ENCODE measurements at places on chromosomes 3 and 15.

DNA sequence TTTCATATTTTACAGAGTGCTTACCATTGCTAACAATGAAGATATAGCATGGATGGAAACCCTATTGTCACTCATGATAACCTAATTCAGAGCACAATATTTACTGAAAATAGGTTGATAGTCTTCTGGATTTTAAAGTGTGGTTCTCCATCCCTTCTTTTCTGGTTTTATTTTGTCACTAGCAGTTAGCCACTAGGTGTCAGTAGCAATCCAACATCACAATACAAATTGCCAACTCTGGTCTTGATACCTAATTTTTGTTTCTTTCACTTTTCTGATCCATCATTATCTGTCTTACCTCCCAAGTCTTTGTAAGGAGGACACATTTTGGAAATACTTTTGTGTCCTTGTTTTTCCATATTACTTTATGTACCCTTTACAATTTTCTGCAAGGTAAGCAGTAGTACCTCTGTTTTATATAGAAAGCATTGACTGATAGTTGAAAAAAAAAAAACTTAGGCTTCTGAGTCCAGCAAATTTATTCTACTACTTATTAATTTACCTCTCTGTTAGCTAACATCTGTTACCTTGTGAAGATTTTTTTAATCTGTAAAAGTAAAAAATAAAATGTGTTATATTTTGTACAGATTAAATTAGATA is 28.3 kb upstream of the CRYBG3 start:
- DNase-seq = peak; percentile 34

DNA sequence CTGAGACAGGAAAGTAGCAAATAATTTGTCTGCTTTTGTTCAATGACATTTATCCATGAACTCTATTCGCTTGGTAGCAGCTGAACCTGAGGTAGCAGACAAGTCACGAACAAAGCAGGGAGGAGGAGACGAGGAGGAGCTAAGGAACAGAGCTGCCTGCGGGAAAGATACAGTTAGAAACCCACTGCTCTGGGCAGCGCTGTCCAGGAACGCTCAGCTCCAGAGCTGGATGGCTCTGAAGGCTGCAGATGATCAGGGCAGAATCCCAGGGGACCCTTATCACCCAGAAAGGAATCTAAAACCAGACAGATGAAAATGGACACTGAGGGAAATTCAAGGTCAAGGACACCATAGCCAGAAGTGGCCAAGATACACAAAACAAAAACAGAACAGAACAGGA is 257.8 kb downstream of the CD47 start:
- no peak for DNase-seq

DNA sequence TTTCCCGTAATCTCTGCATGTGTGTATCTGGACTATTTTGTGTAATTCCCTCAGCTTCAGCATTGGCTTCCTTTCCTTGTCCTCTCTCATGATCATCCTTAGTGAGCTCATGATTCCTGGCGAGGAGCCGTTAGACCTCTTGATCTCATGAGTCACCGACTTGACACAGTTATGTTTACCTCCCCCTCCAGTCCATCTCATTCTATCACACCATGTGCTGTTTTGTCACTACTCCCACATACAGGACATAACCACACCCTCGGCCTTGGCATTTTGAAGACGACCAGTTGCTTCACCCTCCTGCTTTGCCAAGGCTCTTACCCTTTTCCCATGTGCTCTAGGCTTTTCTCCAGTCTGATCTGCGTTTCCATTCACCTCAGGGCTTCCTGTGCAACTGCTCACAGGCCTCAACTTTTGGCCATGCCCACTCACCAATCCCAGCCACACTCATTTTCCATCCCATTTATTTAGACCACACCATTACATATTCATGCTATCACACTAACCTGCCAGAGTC is 41.5 kb downstream of the CP start:
- DNase-seq = peak; percentile 98

GRCh38 chr3:10775828-10776227 is 40.2 kb upstream of the SLC6A11 start:
- DNase-seq = no peak

GRCh38 chr15:64398575-64398974 is 10.9 kb downstream of the TRIP4 start:
- no peak for DNase-seq

DNA sequence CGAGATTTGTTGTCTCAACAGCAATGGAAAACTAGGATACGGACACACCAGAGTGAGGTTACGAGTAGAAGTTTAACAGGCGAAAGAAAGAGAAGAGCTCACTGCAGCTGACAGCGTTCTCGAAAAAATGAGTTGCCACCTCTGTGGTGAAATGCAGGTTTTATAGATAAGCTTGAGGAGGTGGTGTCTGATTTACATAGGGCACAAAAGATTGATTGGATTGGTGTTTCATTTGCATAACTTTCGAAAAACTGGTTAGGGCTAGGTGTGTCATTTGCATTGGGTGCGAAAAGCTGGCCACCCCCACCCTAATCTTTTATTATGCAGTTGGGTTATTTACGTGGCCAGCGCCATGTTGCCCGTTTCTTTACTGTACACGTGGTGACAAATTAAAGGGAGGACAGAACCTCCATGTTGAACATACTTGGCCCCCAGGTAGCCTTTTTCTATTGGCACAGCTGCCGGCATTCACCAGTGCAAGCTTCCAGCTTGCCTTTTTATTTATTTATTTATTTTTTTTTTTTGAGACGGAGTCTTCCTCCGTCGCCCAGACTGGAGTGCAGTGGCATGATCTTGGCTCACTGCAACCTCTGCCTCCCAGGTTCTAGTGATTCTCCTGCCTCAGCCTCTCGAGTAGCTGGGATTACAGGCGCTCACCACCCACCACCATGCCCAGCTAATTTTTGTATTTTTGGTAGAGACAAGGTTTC is 8.3 kb downstream of the IFT122 start:
- no peak for DNase-seq

DNA sequence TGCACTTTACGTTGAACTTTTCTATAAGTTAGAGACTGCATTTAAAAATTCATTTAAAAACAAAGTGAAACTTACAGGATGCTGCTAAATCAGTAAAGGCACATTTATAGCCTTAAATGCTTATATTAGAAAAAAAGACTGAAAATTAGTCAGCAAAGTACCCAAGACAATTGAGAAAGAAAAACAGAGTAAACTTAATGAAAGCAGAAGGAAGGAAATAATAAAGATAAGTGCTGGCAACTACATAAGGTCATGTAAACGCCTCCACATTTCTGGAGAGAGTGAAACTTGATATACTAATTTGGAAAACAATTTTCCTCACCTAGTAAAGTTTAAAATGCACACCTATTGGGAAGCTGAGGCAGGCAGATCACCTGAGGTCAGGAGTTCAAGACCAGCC is 58.2 kb upstream of the ACAN start:
- DNase-seq = no peak

DNA sequence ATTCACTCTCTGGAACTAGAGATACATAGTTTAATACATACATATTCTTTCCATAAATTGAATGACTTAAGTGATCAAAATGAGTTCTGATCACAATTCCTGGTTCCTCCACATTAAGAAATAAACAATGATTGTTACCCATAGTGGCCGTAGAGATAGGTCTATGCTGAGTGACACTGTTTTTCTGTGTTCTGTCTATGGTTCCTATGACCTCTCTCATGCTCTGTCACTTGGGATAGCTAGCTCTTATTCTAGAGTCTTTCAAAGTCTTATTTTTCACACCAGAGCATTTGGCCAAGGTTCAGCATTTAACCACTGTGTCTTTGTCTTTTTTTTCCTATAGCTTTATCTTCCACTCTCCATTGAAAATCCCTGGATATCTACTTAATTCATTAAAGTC is 132.4 kb downstream of the GOLGA6L6 start:
- DNase-seq = no peak

GRCh38 chr3:53799338-53799865 is 46.8 kb downstream of the CHDH start:
- no peak for DNase-seq

- DNase-seq = no peak
Measured at GRCh38 chr3:67551361-67552016, 102.9 kb downstream of the SUCLG2 start.

DNA sequence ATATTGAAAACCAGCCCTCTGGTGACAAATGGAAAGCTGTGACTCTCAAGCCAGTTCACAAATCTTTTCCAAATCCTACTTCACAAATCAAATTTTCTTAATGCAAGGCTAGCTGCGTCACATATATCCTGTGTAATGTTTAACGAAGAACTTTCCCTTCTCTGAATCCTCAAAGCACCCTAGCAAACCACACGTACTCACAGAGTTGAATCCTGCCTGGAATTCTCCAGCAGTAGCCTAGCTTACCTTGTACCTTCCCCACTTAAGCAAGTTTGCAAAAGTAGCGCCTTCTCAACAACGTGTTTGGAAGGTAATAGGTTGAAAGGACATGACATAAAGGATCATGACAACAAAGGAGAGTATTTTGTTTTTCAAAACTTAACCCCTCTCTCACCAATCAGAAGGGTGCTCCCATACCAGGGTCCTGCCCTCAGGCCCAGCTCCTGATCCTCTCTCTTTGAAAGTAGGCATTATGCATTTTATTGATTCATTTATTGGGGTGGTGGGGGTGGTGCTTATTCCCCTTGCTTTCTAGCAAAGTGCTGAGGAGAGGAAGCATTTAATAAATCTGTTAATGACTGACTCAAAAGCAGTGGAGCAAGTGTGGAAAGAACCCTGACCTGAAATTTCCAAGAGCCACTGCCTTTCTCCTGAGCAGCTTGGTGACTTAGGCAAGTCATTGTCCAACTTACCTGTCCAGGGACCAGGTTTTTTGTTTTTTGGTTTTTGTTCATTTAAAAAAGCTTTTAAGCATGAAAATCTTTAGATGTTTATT is 531.6 kb downstream of the MECOM start:
- DNase-seq = no peak

- DNase-seq = no peak
Measured at GRCh38 chr15:25727867-25728600, 135.1 kb downstream of the ATP10A start.

DNA sequence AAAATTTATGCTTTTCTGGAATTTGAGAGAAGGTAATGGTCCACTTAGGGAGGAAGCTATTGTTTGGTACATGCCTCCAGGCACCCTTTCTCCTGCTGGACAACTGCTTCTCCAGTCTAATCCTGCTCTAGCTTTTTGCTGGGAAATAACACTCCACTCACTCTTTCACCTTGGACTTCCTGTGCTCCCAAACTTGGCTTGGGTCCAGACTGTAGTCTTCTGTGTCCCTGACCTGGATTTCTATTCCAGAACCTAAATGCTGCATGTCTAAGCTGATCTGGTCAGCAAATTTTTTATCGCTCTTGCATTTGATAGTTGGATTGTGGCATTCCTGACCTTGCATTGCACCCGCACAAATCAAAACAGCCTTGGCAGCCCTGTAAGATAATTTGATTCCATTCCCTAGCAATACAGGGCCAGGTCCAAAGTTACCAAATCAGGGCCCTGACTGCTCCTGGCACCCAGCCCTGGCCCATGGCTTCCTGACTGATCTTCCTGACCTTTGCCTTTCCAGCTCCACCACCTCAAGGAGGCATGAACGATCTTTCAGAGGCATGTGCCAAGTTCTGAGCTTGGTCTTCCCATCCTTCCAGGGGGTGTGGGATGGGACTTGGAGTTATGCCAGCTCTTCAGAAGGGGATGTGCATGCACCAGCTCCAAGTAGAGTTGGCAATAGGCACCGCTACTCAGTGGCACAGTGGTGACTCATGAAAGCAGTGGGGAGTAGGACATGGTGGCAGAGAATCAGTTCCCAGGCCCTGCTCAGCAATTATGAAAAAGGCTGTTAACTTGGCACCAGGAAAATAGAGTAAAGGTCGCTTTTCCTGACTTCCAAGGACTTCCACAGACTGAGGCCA is 43.9 kb upstream of the GOLGA8J start:
- DNase-seq = no peak

GRCh38 chr3:124579641-124580040 is 150.6 kb upstream of the UMPS start:
- no peak for DNase-seq

GRCh38 chr3:64686446-64686908 is 1.3 kb downstream of the ADAMTS9 start:
- no peak for DNase-seq

- DNase-seq = no peak
Measured at GRCh38 chr3:195153130-195153529, 117.8 kb downstream of the XXYLT1 start.

GRCh38 chr3:61866153-61866542 is 304.8 kb downstream of the PTPRG start:
- no peak for DNase-seq

- no peak for DNase-seq
Measured at GRCh38 chr3:160224256-160224655, 966 bp upstream of the C3orf80 start.

- no peak for DNase-seq
Measured at GRCh38 chr3:101867996-101868395, 18.7 kb downstream of the NFKBIZ start.

DNA sequence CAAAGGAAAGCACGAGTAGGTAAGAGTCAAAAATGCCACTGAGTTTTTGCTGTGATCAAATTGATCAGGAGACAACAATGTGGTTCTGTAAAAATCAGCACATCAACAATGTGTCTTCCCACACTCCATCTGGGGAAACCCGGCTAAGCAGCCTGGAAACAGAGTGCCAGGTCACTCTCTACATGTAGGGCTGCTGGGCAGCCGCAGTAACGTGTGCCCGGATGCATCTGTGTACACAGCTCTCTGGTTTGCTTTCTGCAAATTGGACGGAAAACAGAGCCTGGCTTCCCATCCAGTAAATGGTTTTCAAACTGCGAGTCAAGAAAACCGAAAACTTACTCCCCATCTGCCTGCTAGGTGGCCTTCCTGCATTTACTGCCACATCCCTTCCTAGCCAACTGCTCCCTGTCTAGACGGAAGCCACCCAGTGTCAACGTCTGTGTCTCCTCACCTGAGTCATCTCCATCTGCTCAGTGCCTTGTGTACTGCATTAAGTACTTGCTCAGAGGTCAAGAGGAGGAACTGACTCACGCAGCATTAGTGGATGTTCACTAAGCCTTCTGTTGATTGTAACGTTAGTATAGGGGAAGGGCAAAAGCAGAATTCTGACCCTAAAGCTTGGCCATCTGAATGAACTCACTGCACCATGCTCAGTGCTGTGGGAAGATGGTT is 124.1 kb downstream of the TJP1 start:
- DNase-seq = no peak

DNA sequence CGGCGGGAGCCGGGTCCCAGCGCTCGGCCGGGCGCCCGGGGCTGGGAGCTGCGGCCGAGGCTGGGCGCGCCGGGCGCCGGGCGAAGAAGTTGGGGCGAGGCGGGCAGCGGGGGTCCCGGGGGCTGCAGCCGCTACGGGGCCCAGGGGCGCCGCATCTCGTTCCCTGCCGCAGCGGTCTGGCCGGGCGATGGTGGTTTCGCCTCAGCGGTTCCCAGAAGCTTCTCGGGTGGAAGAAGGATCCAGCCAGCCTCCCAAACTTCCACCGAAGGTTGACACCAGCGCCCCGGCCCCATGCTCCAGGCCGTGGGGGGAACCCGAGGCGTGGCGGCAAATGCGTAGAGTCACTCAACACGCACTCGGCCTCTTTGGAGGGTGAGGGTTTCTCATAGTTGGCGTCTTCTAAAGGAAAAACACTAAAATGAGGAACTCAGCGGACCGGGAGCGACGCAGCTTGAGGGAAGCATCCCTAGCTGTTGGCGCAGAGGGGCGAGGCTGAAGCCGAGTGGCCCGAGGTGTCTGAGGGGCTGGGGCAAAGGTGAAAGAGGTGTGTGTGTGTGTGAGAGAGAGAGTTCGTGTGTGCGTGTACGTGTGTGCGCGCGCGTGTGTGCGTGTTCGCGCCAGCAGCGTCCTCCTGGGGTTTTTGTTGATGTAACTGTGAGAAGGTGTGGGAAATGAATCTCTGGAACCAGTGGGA is 940 bp downstream of the BOC start:
- DNase-seq = no peak

GRCh38 chr3:37074178-37074577 is 80.9 kb downstream of the MLH1 start:
- no peak for DNase-seq

- DNase-seq = no peak
Measured at GRCh38 chr15:90871716-90872485, 3.5 kb downstream of the FURIN start.
